A673 (cell line): ENCODE measurements at places on chromosomes 12 and 14. TPM values are rescaled to one million over a fixed set of nuclear protein-coding genes. Genes with fewer than 3 reads are reported as not detected.

AKAP5 gene
- 2.2 and 2.6 TPM in 2 replicates for total RNA-seq

TBC1D30 gene
- 2.0 and 2.1 TPM in 2 replicates for total RNA-seq

DNA sequence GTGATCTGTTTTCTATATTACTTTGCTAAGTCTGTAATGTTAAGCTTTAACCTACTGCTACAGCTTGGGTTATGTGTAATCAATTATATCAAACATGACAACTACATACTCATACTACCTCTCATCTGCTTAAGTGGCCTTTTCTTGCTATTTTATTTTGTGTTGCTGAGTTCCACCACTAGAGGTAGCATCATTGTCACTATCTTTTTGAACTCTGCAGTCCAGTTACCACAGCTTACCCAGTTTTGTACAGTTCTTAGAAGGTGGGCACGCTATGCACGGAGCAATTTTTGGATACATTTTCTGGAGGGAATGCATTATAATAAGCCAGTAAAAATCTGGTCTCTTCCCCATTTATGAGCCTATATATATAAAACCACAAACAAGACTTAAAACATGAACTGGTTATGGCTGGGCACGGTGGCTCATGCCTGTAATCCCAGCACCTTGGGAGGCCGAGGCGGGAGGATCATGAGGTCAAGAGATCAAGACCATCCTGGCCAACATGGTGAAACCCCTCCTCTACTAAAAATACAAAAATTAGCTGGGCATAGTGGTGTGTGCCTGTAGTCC, 48.5 kb downstream of the SAV1 start:
- H3K36me3 ChIP-seq, result no peaks in the 10 kb centered on the region
- DNase-seq, result peak; percentile 62
- H3K27me3 ChIP-seq, result no peaks in the 10 kb centered on the region
- H3K4me1 ChIP-seq, result peaks cover 7% of the 10 kb centered on the region
- H3K4me3 ChIP-seq, result no peak overlapping the region

GRCh38 chr12:119412306-119412705, 77.8 kb downstream of the CCDC60 start:
- DNase-seq, result no peak
- no peaks in the 10 kb centered on the region for H3K27me3 ChIP-seq
- no peak overlapping the region for H3K27ac ChIP-seq
- H3K36me3 ChIP-seq, result no peaks in the 10 kb centered on the region
- H3K4me1 ChIP-seq, result no peaks in the 10 kb centered on the region
